ENCODE measurements at places on chromosomes 3 and 15.

DNA sequence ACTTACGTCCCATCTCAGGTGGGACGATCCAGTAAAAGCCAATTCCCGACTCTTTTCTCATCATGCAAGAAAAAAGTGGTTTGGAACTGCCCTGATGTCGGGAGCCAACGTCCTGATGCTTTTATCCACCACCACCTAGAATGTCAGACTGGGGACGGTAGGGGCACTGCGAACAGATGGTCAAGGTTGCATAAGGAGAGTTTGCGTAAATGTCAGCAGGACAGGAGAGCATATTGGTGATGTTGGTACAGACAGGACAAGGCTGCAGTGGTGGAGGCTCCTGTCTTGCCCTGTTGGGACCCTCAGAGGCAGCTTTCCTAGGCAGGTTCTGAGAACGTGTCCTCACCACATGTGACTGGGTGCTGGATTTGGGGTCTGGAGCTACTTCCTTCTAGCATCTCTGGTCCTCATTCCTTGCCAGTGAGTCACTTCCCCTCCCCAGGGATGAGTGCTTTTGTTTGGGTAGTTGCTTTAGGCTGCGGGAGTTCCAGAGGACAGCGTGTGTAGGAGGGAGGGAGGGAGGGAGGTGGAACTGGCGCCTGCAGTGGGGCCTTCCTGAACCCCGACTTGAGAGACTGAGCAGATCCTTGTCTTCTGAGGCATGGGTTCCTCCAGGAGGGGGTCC, 21.0 kb downstream of the THSD4 start:
- peak; percentile 83 for DNase-seq

GRCh38 chr3:111454551-111454950, 87.4 kb upstream of the CD96 start:
- no peak for DNase-seq

- DNase-seq, result no peak
Measured at GRCh38 chr3:10981961-10982360, 10.6 kb upstream of the SLC6A1 start.

DNA sequence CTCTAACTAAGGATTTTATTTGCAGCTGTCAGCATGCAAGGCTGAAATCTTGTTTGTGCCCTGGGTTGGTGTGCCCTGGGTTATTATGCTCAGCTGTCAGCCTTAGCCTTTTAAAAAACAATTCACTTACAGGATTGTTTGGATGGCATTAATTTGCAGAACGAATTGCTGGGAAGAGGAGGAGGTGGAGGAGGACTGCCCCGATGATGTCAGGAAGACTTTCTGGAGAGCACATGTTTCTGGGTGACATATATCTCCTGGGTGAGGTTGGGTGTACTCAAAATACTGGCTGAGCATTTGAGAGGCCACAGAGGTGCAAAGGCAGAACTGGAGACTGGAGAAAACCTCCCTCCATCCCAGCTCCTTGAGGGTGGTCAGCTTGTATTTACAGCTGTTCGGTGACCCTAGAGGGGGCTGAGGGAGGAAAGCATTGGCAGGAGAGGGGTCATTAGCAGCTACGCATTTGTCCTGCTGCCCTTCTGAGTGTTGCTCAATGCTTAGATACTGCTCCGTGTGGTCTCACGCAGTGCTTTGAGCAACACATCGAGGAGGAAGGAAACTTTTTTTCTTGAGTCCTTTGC, 59.8 kb upstream of the PSMD6 start:
- DNase-seq, result no peak

DNA sequence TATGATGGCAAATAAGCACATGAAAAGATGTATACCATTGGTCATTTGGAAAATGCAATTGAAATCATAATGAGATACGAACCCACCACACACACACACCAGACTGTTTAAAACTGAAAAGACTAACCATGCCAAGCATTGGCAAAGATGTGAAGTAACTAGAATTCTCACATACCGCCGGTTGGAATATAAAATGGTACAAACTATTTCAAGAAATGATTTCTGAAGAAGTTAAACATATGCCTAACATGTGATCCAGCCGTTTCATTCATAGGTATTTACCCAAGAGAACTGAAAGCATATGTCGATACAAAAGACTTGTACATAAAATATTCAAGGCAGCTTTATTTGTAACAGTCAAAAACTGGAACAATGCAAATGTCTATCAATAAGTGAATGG, 28.9 kb downstream of the HES1 start:
- DNase-seq, result no peak

DNA sequence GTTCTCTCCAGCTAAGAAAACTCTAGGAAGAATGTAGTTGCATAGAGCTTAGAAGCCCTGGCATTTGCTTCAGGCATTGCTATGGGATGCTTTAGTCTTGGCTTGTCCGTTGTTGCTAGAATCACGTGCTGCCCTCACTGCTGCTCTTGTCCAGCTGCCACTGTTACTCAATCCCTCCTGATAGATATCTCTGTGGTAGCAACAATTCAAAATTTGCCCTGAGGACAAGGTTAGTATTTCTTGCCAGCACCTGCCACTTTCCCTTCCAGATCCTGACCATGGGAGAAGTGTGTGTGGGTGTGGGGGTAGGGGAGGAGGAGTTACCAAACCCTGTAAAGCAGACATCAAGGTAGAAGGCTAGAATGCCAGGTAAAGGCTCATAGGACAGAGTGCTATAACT, 113.8 kb downstream of the PPM1L start:
- peak; percentile 4 for DNase-seq

DNA sequence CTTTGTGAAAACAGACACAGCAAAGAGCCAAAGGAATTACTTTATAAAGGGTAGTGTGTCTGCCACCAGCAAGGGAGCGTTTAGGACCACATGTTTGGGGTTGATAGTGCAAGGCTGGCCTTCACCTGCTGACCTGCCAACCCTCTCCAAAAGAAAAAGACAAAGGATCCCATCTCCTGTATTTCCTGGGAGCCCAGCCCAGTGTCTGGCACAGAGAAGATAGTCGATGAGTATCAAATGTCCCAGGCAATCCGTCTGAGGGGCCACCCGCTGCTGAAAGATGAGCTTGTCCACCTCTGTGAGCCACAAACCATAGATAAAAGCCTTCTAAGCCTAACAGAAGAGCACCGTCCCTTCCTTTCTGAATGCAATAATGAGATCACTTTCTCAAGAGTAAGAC, 154.8 kb upstream of the CTNNB1 start:
- no peak for DNase-seq

DNA sequence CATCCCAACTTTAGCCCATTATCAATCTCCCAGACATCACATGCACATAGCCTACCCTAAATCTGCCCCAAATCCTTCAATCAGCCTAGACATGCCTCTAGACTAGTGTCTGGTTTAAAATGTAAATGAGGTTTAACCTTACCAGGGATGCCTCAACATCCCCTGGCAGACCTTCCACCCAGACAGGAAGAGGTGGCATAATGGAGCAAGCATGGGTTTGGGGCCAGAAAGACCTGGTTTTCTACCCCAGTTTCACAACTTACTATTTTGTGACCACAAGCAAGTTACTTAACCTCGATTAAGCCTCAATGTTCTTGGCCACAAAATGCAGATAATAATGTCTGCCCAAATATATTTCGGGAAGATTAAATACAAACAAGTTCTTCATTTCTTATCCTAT, 28.3 kb upstream of the THBS1 start:
- DNase-seq, result no peak

DNA sequence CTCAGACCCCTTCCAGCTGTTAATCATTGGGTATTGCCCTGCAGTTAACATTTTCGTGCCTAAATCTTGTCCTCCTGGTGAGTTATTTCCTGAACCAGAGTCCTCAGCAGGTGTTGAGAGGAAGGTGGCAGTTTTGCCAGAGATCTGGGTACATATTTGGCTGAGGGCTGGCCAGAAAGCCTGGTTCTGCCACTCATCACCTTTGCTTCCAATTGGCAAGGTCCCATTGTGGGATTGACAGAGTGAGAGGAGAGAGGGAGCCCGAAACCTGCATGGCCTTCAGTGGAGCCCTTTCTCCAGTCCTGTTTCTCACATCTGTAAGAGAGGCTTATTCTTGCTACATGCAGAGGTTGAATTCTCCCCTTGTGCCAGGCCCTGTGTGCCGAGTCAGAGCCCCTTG, 8.9 kb upstream of the TKT start:
- DNase-seq, result no peak

DNA sequence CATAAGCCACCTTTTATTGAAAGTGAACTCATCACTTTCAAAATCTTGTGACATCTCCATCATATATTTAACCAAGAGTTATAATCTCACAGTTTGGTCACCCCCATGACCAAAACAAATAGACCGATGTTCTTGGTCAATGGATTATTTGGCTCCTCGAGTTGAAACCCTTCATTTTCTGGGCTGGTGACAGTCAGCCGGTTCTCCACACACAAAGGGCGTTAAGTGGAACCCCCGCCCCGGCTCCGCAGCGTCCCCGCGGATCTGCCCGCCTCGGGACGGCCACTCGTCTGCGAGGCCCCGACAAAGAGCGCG, 772 bp downstream of the TSPAN3 start:
- no peak for DNase-seq

- DNase-seq, result no peak
Measured at GRCh38 chr3:188553569-188553968, 399.6 kb downstream of the LPP start.

DNA sequence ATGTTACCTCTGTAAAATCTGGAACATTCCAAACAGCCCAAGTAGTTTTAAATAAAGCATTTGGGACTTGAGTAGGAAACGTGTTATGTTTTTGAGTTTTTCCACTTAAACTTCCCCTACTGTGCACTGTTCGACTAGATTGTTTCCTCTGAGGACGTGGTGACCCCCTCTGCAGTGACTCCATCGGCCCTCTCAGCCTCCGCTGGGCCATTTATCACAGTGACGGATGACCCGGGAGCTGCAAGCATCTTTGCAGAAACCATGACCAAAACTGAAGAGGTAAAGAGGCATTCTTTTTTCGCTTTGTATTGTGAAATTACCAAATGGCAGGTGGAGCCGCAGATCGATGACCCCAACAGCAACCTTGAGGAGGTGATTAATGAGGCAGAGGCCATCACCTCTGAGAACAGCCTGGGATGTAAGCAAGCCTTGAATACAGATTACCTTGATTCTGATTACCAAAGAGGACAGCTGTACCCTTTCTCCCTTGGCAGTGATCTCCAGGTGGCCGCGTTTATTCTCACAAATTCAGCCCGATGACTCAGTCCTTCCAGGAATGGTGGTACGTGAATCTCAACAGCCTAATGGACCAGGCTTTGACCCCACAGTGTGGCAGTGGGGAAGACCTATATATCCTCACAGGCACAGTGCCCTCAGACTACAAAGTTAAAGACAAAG, 79.1 kb upstream of the FAN1 start:
- DNase-seq, result no peak

GRCh38 chr15:56425276-56425675, 39.7 kb downstream of the MNS1 start:
- no peak for DNase-seq

DNA sequence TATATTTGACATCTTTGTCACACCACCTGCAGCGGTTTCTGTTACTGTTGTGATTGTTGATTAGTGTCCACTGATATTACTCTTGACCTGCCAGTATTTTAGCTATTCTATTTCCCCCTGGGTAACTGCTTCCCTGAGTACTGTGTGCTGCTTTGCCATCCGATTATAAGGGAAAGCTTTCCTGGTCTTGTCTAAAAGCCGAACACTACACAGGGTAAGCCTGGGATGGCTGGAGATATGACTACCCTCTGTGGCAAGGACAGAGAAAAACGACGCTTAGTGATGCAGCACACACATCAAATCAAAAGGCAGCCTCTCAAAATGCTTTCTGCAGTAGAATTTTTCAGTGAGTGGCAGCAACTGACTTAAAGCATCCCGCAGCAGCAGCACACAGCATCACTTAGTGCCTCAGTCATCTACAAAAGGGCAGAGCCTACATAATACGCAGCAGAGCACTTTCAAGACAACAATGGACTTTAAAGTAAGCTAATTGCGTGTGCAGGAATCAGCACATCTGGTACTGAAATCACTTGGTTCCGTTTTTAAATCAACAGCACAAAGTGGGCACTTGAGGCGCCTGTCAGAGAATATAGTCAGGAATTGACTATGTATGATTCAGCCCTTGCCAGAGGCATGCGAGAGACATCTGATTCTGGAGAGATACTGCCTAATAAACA, 656.3 kb upstream of the TGFBR2 start:
- no peak for DNase-seq

Data from HFFc6 (cell line).